Nucleus accumbens (tissue), 56 donors: ENCODE measurements at places on chromosomes 12 and 14.

GRCh38 chr12:124954771-124955170 lies 34.2 kb downstream of the DHX37 start:
- no peak for DNase-seq

- DNase-seq = peak; percentile 4
Observed at GRCh38 chr12:110543252-110543959, 39.7 kb downstream of the PPTC7 start.

DNA sequence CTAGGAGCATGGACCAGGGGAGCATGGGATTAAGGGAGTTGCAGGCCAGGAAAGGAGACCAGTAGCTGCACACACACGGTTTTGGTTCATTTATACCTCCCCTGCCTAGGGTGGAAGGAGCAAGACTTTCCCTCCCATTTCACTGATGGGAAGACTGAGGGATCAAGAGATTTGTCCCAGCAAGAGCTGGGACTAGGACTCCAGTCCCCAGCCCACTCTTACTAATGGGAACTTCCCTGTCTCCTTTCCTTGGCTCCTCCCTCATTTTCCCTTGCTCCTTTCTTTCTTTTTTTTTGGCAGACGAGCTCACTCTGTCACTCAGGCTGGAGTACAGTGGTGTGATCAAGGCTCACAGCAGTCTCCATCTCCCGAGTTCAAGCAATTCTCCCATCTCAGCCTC lies 13.0 kb downstream of the SCNN1A start:
- DNase-seq = no peak

DNA sequence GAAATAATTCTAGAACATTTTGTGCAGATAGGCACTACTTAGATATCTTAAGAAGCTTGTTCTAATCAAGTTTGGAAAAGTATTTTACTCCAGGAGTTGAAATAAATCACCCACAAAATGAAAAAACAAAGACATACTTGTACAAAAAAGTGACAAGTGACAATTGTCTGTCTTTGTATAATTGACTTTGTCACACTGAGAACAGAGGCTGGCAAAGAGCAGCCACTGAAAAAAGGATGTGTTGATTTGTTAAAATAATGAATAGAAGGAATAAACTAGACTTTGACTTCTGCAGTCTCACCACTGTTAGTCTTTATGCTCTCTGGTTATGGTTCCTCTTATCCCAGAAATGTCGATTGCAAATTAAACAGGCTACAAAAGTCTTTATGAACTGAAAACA lies 77.6 kb downstream of the PTPRR start:
- no peak for DNase-seq

DNA sequence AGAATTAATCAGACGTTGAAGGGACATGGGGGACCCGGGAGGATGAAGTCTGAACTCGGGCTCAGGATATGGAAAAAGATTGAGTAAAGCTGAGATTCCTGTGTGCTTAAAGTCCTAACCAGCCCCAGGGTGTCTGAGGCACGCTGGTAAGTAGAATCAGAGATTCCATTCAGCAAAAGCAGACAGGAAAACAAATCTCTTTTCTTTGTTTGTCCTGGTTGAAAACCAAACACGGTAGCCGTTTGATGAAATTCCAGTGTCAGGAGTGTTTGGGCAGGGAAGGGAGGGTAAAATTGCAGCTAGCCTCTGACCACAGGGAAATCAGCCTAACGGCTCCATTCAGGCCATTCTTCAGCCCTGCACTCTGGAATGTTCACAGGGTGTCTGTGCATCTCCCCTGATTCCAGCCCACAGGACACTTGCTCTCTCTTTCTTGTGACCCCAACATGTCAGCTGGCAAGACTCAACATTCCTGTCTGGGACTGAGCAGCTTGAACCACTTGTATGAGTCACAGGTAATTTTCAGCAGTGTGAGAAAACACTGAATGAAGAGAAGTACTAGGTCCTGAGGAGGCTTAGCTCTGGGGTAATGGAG lies 31.0 kb downstream of the NINJ2 start:
- no peak for DNase-seq

GRCh38 chr12:93447555-93448290 lies 6.0 kb upstream of the UBE2N start:
- no peak for DNase-seq

GRCh38 chr12:24921251-24922038 lies 27.5 kb downstream of the BCAT1 start:
- DNase-seq = no peak

GRCh38 chr14:34699873-34700621 lies 14.3 kb downstream of the CFL2 start:
- no peak for DNase-seq

DNA sequence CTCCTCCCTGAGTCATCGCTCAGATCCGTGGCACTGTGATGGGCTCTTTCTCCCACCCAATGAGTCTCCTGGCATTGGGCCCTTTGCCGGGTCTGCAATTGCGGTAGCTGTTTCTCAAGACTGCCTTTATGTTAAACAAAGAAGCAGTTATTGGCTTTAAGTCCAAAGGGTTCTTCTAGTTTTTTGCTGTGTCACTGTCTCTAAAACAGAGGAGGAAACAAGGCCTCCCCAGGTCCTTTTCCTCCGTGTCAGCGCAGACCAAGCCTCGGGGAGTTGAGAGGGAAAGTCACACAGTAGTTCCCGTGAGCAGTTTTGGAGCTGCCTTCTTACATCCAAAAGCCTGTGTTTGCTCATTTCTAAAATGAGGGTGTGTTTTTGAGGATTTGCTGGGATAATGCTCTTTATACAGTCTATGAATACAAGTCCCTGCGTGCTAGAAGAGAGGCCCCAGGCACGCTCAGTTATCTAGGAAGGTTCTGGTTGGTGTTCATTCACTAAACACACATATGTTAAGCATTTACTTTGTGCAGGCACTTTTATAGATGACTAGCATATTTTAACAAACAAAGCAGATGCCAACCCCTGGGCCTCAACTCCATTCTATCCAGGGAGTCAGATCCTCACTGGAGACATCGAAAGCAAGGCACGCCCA lies 126.0 kb upstream of the PZP start:
- DNase-seq = no peak

DNA sequence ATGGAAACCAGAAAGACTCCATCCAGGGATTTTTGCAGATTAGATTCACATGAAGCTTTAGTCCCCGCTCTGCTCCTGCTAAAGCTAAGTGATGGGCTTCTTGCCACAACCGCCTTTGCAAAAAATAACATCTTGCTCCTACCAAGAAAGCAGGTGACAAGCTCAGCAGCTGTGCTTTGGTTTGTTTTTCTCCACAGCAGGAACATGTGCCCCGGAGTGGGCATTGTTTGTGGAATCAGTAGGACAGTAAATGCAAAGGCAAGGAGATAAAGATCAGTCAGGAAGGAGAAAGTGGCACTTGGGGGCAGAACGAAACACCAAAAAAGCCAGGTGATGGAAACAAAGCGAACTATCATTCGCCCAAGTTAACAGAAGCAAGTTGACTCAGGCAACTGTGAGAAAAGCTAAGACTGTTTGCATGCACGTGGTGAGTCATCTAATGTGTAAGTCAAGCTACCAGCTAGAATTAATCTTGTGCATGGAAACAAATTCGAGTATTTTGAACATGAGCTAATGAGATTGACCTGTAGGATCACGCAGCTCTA lies 165.5 kb upstream of the PLXNC1 start:
- no peak for DNase-seq

DNA sequence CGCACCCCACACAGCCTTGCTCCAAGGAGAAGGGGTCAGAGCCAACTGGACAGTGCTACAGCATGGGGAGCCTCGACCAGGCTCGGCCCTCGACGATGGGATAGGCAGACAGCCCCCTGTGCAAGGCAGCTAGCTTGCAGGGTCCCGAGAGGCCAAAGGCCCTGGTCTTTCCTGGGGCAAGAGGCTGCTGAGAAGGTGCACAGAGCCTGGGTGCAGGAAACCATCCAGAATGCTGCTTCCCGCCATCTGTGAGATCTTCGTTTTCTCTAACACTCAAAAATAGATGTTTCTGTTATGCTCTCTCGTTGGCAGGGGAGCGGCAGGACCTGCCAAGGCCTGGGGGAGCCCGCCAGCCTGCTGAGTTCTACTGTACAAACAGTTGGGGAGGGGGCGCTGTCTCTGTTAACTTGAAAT lies 168.0 kb upstream of the RTL1 start:
- DNase-seq = no peak

- DNase-seq = no peak
Observed at GRCh38 chr12:93242154-93242972, 135.4 kb upstream of the NUDT4 start.

DNA sequence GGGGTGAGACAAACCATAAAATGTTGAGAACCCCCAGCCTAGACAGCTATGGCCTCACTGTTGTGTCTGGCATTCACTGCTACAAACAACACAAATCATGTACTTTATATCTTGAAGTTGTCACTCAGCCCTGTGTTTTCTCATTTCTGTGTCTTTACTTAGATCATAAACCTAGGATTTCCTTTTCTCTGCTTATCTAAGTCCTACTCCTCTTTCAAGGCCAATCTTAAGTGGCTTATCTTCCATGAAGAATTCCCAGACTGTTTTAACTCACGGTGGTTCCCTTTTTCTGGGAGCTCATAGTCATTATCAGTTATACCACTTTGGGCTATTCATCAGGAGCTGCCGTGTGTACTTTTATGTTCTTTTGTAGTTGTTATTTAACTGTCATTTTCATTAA lies 42.1 kb downstream of the FLRT2 start:
- no peak for DNase-seq

- DNase-seq = no peak
Observed at GRCh38 chr14:60815371-60815770, 80.8 kb downstream of the MNAT1 start.

DNA sequence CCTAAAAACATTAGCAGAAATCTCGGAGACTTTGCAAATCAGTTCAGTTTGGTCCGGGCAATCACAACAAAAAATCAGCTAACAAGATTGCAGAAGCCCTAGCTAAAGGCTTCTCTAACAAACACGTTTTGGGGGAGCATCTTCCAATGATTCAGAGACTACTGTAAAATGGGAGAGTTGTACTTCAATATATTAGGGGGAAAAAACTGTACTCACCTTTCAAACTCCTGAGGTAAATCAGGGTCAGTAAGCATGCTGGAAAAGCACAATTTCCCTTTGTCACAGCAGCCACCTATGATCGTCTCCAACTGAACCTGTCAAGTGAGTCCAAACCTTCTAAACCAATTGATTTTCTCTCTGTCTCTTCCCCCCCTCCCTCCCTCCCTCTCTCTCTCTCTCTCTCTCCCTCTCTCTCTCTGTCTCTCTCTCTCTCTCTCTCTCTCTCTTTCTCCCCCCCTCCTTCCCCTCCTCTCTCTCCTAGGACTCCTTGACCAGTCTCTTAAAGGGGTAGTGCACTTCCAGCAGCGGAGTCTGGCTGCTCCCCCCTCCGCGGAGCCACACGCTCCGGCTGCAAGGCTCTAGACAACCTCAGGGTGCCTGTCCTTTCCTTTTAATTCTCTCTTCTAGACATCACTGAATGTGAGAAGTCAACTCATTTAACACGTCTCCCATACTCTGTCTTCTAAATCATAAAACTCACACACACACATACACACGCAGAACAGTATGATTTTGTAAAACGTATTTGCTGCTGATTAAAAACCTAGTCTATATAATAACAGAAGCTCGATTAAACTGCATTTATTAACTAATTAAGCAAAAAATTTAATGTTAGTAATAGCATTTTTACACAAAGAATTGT lies at the start of gene SOX5:
SOX5 (minus strand) TSS at position 323 of the 862 bp plus-strand sequence; CDS start at position 254, 69 bp downstream.
- DNase-seq = peak; percentile 20

- DNase-seq = no peak
Observed at GRCh38 chr12:90622431-90622830, 332.5 kb downstream of the CCER1 start.

DNA sequence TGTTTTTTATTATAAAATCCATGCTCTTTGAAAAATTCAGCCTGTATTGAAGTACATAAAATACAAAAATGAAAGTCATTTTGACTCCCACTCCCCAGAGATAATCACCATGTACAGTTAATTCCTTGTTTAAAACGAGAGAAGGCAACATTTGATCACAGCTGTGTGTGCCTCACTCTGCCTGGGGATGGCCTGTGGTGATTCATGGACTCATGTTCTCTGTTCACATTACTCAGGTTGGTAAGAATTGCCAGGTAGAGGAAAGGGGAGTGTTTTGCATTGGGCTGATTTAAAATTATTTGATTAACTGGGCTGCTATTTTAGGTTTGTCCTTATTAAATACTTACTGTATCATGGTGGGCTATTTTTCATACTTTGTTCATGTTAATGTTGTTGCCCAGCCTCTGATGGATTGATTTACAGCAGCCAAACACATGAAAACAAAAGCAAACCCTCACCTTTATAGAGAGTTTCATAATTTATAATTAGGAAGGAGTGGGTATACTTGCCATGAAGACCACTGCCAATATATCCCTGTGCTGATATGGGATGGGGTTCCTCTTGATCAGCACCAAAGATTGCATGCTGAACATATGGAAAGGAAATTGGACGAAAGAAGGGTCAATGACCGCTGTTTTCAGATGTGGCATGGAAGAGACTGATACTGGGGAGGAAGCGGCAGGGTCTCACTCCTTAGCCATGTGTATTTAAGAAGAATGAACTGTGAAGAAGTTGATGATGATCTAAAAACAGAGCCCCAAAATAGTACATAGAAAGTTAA lies 3.0 kb downstream of the ZBTB1 start:
- no peak for DNase-seq

DNA sequence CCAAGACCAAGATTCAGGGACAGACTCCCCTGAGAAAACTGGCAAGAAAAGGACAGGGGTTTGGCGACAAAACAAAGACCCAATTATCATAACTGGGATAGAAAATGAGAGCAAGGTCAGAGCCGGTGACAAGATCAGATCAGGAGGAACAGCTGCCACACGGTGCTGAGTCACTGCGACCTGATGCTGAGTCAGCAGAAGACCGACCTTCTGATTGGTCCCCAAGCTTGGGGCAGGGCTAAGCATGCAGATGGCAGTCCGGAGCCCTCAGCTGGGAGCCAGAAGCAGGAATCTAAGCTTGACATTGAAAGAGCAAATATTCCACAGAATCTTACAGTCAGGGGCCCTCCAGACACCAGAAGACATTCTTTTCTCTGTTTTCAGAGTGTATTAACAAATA lies 19.1 kb upstream of the ARMH4 start:
- DNase-seq = peak; percentile 3

GRCh38 chr14:95446470-95446869 lies 70.0 kb downstream of the SYNE3 start:
- DNase-seq = no peak

GRCh38 chr12:96338852-96339471 lies 61.3 kb downstream of the CDK17 start:
- no peak for DNase-seq

GRCh38 chr14:59273737-59274136 lies 85.3 kb downstream of the DAAM1 start:
- DNase-seq = no peak

- no peak for DNase-seq
Observed at GRCh38 chr14:90342327-90342726, 10.6 kb upstream of the NRDE2 start.

DNA sequence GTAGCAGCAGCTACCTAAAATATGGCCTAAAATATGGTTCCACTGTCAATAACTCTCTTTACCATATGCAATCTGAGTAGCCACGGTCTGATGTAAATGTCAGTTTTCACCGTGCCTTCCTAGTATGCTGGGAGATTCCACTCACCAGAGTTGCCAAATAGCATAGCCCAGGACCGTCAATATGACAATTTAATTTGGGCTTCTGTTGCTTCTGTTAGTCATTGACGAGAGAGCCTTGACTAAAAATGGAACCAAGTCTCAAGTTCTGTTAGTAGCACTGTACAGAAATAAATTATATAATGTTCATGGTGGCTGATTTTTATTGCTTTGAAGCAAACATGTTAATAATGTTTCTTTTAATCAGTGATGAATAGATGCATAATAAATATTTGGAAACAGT lies 348.4 kb downstream of the BCAT1 start:
- DNase-seq = no peak
